ENCODE measurements at places on chromosomes 6 and 20. TPM values are rescaled to one million over a fixed set of nuclear protein-coding genes. Genes with fewer than 3 reads are reported as not detected.

DNA sequence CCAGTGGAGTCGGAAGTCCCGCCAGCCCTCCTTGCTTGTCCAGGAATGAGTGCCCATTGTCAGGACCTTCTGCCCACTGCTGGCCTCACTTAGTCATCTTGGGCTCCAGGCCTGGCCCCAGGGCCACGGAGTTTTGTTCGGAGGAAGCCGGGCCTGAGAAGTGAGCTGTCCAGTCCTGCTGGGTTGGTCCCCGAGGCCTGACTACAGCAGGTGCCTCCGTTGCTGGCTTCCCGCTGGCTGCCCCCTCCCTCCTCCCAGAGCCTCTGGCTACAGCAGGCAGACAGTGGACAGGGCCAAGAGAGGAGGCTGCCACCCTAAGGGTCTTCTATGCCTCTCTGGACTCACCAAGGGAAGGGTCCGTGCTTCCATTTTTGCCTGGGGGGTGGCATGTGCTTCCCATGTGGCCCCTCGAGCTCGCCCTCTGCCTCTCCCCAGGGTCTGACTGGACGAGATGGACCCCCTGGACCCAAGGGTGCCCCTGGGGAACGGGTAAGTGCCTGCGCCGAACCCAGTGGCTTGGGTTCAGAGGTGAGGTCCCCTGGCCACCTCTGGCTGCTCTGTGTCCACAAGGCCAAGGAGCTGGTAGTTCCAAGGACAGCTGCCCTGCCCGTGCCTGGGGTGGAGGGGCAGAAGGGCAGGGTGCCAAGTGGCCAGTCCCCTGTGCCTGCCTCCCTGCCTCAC is 2.8 kb downstream of the COL9A3 start:
- no peaks in the 10 kb centered on the region for H3K36me3 ChIP-seq
- H3K4me3 ChIP-seq: no peak overlapping the region
- peaks cover 2% of the 10 kb centered on the region for H3K27me3 ChIP-seq
- H3K4me1 ChIP-seq: no peaks in the 10 kb centered on the region

GRCh38 chr6:164195942-164196281 is 781.4 kb downstream of the QKI start:
- H3K27ac ChIP-seq: no peak overlapping the region
- no peaks in the 10 kb centered on the region for H3K4me1 ChIP-seq
- no peak overlapping the region for H3K4me3 ChIP-seq
- H3K36me3 ChIP-seq: no peaks in the 10 kb centered on the region
- peaks cover 6% of the 10 kb centered on the region for H3K27me3 ChIP-seq

DNA sequence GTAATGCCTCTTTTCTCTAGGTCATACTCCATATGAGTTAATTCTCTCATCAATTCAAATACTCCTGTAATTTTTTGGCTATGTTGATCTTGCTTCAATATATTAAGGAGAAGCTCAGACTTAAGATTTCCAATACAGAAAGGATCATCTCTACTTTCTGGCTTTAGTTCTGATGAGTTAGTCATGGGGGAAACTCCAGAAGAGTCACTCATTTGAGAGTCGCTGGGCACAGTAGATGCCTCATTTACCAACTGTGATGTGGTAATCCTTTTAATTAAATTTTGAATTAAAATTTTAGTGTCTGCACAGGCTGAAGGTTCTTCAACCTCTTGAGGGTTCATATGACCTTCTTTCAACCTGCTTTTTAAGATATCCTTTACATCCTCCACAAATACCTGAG is 38.5 kb downstream of the DST start:
- H3K4me3 ChIP-seq: no peak overlapping the region
- H3K27me3 ChIP-seq: peaks cover 7% of the 10 kb centered on the region
- H3K4me1 ChIP-seq: no peaks in the 10 kb centered on the region
- H3K27ac ChIP-seq: no peak overlapping the region
- no peaks in the 10 kb centered on the region for H3K36me3 ChIP-seq
- no peak for DNase-seq

GRCh38 chr20:18397030-18397429 is 69.8 kb downstream of the DZANK1 start:
- H3K36me3 ChIP-seq: no peaks in the 10 kb centered on the region
- peaks cover 5% of the 10 kb centered on the region for H3K4me1 ChIP-seq
- H3K27ac ChIP-seq: no peak overlapping the region
- no peaks in the 10 kb centered on the region for H3K27me3 ChIP-seq

CYP21A2 gene
- not detected for total RNA-seq
